ENCODE measurements at places on chromosomes 5 and 9. TPM values are rescaled to one million over a fixed set of nuclear protein-coding genes. Genes with fewer than 3 reads are reported as not detected.

GRCh38 chr5:154713615-154714125, 41.5 kb upstream of the LARP1 start:
- no peak overlapping the region for H3K27ac ChIP-seq
- no peaks in the 10 kb centered on the region for H3K36me3 ChIP-seq
- DNase-seq: no peak
- no peaks in the 10 kb centered on the region for H3K27me3 ChIP-seq
- H3K4me3 ChIP-seq: no peak overlapping the region
- peaks cover 10% of the 10 kb centered on the region for H3K4me1 ChIP-seq

- H3K36me3 ChIP-seq: no peaks in the 10 kb centered on the region
- no peak for DNase-seq
- no peaks in the 10 kb centered on the region for H3K27me3 ChIP-seq
- H3K4me1 ChIP-seq: peaks cover 8% of the 10 kb centered on the region
Observed at GRCh38 chr9:136690104-136690805, 3.0 kb upstream of the AGPAT2 start.

FAM163B gene
- not detected for polyA plus RNA-seq

SLC4A9 gene
- polyA plus RNA-seq: not detected
